ENCODE measurements at places on chromosomes 3 and 15.

- no peak for DNase-seq
These were observed at the start of gene MYL3 for GRCh38 chr3:46863261-46863782. Gene MYL3 (minus strand): TSS chr3:46863444. CDS start chr3:46863390, 54 bp downstream.

- no peak for DNase-seq
These were observed 2.2 kb downstream of the CADM2 start for GRCh38 chr3:84961011-84961410.

- DNase-seq = no peak
These were observed 152.1 kb downstream of the GABRB3 start for GRCh38 chr15:26620528-26621458.

- no peak for DNase-seq
These were observed 122.6 kb upstream of the CCNL1 start for GRCh38 chr3:157282261-157283191.

DNA sequence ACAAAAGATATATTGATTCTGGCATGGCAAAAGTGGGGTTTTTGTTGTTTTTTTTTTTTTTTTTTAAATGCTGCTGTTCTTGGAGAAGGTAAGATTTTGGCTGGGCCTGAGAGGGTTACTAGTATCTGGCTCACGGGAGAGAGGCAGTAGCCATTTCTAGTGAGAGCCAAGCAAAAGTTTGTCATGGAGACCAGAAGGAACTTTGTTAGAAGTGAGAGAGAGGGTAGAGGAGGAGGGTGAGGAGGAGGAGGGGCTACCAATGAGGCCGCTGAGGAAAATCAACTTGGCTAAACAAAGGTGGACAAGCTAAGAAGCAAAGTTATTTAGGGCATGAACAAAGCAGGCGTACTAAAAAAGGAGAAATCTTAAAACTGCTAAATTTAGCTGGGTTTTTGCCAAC lies 48.9 kb upstream of the STRIT1 start:
- DNase-seq = no peak

DNA sequence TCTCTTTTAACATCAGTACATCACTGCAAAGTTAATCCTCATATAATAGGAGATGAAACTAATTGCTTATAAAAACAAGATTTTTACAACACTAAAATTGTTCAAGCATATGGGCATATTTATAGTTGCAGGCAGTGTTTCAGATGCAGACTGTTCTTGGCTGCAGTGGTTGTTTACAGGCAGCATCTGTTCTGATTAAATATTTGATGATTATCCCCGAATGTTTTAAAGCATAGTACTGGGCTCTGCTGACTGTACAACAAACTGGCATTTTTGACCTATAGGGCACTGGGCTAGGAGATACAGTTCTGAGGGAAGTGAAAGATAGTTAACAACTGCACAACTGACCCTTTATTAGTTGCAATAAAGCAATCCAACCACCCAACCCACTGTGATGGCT lies 113.6 kb downstream of the UBE3A start:
- DNase-seq = no peak

- no peak for DNase-seq
These were observed 892.6 kb downstream of the TUSC7 start for GRCh38 chr3:117602058-117602644.

All from neural crest cell (in vitro differentiated cells).